Fibroblast of skin of abdomen (primary cell): ENCODE measurements at places on chromosomes 4 and X.

DNA sequence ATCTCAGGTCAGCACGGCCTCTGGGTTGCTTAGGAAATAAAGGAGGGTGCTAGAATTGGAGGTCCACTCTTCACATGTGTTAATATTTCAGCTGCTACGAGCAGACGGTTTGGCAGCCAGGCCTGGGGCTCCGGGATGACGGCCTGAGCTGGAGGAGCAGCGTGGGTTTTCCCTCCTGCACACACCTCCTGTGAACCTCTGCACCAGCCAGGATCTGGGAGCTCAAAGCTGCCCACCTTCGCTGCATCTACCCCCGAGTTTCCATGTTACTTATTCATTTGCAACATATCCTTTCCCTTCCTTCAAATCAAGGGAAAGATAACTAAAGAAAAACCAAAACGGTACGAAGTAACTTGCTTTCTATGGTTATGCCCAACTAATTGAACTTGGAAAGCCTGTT lies 13.6 kb downstream of the STOX2 start:
- DNase-seq, result no peak

DNA sequence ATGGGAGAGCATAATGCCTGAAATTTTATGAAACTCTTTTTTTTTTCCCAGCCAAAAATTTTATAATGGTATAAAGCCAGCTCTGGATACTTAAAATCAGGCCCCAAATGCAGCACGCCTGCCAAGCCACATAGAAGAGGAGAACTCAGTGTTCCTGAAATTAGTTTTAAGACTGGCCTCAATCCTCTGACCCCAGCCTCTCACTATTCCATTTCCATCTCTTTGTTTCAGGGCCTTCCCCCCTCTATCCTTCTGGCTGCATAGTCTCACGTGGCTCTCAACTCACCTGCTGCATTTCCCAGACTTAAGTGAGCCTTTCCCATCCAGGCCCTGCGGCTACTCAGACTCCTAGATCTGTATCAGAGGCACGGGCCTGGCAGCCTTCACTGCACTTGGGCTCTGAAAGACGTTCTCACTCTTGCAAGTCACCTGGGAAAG lies 5.2 kb upstream of the CBR4 start:
- DNase-seq, result no peak

DNA sequence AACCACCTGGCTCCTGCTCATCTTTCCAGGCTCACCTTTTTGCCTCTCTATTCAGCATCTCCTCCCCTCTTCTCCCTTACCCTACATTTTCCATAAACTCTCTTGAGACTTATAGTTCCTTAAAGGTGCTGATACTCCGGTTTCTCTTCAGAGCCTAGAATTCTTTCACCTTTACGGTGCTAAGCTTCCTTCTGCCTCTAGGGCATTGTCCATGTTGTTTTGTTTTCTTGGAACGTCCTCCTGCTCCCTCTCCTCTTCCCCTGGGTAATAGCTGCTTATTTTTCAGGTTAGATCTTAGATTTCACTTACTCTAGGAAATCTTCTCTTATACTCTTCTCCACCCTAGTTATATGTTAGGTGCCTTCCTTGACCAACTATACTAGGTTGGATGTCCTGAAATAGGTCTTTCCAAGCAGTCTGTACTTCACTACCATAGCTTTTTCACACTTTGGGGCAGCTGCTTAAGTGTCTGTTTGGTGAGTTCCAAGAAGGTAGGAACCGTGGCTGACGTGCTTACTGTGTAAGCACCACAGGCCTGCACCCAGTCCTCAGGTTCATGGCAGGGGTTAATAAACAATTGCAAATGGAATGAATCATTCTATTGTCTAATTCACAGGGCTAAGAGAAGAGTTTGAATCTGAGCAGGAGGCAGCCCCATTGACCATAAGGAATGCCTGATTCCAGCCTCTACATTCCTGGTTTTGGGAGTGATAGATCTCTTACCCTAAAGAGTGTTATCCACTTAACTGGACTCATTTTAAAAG lies 227.5 kb downstream of the MGST2 start:
- no peak for DNase-seq

DNA sequence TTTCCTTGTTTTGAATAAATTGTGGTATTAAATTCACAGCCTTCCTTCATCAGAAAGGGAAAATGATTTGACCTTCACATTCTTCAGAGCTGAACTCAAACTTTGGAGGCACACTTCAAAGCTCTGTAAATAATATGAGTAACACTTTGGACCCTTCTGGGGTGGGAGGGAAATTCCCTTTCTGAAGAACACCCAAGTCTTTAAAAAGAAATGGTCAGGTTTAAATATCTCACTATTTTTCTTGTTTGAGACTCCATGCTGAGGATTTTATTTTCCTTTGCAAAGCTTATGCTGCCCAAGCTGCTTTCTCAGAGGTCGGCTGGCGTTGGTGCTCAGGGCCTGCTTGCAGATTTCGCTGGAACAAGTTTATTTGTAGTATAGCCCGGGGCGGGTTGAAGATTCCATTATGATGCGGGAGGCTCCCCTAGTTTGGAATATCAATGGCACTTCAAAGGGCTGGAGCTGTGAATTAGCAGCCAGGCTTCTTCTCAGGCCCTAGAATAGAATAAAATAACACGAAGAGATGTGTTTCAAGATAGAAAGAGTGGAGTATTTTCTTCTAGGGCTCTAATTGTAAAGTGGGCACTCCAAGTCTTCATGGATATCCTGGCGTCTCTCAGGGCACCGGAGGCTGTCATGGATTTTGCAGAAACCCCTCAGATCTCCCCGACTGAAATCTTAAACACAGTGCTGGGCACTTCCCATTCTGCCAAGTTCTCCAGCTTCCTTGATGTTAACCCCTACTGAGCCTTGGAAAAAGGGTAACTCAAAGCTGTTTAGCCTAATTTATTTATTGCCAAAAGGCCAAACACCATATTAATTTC lies 315.6 kb downstream of the GPAT3 start:
- DNase-seq, result peak; percentile 52

DNA sequence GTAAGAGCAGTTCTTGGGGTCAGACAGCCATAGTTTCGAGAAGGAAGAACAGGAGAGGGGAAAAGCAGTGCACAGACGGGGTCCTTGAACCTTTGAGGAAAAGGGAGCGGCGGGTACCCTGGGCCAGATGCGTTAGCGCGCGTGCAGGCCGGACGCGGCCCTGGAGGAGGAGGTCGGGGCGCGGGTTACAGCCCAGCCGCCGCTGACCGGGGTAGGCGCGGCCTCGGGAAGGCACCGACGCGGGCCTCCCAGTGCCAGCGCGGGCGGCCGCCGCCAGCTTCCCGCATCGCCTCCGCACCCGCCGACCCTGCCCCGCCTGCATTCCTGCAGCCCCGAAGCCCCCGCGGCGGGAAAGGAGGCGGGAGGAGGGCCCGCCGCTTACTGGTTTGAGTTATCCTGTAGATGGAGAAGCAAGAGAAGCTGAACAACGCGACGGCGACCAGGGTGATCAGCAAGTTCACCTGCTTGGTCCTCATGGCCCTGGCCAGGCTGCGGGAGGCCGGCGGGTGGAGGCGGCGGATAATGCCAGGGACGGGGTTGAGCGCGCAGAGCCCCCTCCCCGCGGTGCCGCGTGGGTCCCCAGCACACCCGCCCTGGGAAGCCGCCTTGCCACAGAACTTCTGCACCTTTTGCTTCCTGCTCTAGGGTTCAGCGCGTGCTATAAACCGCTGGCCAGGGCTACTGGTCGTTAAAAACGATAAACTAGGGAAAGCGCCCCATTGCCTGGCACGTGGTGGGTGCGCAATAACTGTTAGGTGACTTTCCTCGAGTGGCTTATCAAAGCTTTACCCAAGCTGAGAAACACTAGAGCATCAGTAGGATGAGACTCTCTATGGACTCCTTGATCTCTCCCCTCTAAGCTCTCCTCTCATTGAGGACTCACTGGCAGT lies at the start of gene MGAT4D:
Gene MGAT4D, minus strand, starts transcription at position 547 of the 890 bp plus-strand sequence. Its CDS starts 71 bp downstream, at position 476.
- no peak for DNase-seq

- DNase-seq, result peak; percentile 99
Measured at GRCh38 chr4:53932796-53933610, 131.4 kb downstream of the CHIC2 start.

- DNase-seq, result peak; percentile 48
Measured at GRCh38 chr4:55491486-55491885, 55.2 kb downstream of the CLOCK start.

GRCh38 chr4:139736661-139737060 lies 71.0 kb downstream of the MGST2 start:
- DNase-seq, result no peak

DNA sequence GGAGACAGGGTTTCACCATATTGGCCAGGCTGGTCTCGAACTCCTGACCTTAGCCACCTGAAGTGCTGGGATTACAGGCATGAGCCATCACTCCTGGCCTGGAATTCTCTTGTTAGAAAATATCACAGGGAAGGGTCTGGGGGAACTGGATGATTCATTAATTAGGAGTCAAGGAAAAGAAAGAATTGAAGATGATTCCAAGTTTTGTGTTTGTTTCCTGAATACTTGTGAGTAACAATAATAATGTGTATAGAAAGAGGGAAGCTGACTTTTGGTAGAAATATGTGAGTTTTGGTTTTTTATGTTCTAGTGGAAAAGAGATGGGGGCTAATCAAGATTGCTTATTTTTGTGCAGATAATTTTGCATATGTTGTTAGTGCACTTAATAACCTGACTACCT lies 77.3 kb upstream of the CLNK start:
- peak; percentile 85 for DNase-seq

DNA sequence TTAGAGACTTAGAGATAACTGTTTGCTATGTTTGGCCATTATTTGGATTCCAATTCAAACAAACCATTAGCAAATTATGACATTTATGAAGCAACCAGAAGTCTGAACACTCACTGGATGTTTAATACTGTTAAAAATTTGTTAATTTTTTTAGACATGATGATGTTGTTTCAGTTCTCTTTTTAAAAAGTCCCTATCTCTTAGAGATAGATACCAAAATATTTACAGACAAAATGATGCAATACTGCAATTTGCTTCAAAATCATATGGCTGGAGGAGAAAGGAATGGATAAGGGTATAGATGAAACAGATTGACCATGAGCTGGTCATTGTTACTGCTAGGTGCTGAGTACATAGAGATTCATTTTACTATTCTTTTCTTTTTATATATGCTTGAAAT lies 534.6 kb downstream of the BCOR start:
- DNase-seq, result no peak

DNA sequence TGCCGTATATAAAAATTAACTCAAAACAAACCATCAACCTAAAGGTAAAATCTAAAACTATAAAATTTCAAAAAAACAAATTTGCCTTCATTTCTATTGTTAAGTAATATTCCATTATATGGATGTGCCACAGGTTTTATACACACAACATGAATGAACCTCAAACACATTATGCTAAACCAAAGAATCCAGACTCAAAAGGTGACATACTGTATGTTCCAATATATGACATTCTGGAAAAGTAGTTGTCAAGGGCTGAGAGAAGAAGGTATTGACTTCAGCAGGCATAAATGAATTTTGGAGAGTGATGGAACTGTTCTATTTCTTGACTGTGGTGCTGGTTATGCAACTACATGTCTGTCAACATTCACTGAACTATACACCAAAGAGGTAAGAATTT lies 56.6 kb downstream of the CNOT6L start:
- DNase-seq, result no peak

GRCh38 chr4:165839615-165840333 lies 33.3 kb upstream of the TLL1 start:
- no peak for DNase-seq

DNA sequence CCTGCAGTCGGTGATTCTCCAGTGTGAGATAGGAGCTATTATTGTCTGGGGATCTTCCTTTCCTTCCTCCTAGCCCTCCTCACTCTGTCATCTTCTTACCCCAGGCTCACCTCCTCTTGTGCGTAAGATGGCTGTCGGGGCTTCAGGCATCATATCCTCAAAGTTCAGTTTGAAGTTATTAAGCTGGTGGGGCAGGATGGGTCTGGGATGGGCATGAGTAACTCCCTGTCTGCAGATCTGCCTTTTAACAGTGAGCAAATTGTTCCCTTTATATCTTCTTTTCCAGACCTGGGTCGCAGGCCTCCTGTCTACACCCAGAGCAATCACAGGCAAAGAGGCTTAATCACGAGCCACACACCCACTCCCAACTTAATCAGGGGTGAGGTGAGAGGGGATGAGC lies 900 bp upstream of the MTMR1 start:
- DNase-seq, result no peak

GRCh38 chrX:16458208-16458607 lies 191.8 kb upstream of the S100G start:
- DNase-seq, result no peak

- DNase-seq, result peak; percentile 75
Measured at GRCh38 chrX:119235051-119235511, 1.0 kb upstream of the PGRMC1 start.

GRCh38 chr4:47238667-47239066 lies 207.3 kb downstream of the GABRB1 start:
- peak; percentile 63 for DNase-seq

DNA sequence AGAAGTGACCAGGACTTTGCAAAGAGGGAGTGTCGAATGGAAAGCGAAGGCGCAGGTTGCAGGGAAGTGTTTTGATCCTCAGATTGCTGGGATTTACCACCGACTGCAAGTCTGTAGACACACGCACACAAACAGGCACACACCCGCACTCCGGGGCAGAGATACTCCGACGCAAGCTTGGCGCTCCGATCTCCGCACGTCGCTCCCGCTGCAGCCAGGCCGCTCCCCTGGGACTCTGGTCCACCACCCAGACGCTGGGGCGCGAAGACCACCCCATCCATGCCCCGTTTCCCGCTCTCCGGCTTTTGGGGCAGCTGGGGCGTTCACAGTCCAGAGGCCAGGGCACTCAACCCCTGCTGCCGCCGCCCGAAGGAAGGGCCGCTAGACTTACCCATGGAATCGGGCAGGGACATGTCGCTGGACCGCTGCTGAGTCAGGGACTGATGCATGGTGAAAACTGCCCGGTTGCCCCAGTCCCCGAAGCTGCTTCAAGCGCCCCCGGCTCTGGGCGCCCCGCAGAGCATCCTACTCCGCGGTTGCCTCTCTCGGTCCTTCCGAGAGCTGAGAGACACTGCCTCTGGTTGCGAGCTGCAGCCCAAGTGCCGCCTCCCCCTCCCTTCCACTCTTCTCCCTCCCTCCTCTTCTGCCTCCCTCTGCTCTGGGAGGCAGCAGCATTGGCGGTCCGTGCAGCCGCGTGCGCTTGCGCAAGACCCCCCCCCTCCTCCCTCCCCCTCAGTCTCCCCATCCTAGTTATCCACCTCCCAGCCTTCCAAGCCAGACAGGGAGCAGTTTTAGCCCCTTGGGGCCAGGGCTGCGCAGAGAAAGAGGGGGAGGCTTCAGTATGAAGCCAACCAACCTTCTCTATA lies at the start of gene TMEM255A:
Gene TMEM255A, minus strand, starts transcription at position 601 of the 866 bp plus-strand sequence. Its CDS starts 152 bp downstream, at position 449.
- peak; percentile 21 for DNase-seq
